T-helper 2 cell (primary cell): ENCODE measurements at places on chromosomes 2 and 18.
A peak's percentile ranks its signal among the peaks of the same experiment; 100 is the strongest.

DNA sequence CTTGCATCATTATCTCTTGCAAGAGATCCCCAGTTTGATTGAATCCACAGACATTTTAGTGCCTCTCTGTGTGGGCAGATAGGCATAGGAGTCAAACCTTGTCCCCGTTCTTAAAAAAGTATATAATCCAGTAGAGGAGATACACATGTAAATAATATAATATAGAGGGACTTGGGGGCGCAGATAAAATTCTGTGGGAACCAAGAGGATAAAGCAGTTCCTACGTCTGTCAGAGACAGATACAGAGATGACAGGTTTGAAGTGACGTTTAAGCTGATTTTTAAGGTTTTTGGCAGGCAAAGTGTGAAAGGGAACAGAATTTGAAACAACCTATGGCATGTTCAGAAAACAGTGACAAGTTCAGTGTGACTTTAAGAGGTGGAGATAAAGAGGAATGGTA is 63.1 kb downstream of the CAB39 start:
- DNase-seq = no peak

DNA sequence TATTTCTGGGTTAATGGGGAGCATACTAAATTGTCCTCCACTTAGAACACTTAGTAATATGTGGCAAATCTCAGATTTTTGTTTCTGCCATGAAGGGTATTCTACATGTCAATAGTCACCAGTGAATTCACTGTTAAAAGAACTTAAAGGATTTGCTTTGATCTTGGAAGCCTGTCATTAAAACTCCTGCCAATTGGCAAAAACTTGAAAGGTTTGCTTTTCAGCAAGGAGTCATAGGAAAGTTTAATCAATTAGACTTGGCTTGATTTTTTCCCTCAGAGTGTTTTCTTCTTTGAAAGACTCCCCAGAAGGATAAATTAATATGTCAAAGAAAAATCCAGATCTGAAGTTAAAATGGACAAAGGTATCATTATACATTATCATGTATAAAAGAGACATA is 671.9 kb upstream of the PKDCC start:
- no peak for DNase-seq

DNA sequence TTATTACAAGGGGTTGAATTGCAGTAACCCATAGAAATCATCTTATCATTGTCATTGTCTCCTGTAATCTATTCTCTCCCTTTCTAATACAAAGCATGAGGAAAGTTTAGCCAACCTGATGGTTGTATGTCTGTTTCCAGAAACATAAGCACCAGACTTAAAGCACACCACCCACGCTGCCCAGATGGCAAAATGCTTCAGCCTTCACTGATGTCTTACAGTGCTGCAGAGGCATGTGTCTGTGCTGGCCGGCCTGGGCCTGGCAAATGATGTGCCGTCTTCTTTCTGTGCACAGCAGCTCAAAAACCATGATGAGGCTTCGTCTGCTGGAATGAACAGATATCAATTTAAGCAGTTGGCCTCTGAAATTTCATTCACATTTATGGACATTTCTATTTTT is 443.0 kb upstream of the RGPD4 start:
- DNase-seq = no peak

- DNase-seq = no peak
These were observed 25.6 kb downstream of the GCA start for GRCh38 chr2:162369551-162369950.

- no peak for DNase-seq
These were observed 3.3 kb upstream of the WNT6 start for GRCh38 chr2:218856167-218856895.

DNA sequence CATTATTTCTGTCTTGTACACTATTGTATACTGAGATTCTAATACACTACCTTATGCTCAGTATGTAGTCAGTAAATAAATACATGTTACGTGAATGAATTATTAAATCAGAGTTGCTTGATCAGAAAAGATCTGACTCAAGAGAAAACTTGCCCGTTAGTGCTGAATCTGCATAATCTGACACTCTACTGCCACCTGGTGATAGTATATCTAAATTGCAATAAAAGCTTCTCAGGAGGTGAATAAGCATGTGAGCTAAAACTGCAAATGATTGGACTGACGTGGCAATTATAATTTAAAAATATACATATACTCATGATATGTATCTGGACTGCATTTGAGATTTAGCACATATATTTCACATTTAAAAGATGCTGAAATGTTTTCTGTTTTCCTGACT is 70.4 kb downstream of the KIAA1328 start:
- no peak for DNase-seq

DNA sequence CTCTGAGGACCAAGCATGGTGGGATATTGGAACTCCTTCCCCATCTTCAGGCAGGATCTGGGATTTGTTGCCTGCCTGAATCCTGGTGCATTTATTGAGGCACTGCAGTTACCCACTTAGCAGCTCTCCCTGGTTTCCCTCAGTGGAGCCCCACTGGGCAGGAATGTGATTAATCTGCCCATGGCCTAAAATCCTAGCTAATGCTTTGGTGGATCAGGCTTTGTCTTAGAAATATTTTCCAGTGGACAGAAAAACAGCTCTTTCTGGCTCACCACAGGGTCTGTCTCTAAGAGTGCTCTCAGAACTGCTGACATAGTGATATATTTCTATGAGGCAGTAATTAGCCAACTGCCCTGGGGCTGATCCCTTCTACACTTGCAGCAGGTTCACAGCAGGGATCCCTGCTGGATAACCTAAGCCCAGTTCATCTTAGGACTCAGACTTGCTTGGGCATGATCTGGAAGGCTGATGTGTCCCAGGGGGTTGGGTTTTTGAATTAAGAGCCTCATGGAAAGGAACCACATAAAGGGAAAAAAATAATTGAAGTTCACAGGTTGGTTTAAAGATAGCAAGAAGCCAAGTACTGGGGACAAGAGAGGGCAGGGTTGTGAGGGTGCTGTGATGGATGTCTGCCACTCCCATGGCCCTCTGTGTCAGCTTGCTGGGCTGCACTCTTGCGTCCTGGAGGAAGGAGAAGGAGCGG is 44.3 kb upstream of the ZDBF2 start:
- DNase-seq = no peak

- no peak for DNase-seq
These were observed 500.5 kb upstream of the SYT4 start for GRCh38 chr18:43777636-43778304.

- no peak for DNase-seq
These were observed 65.9 kb upstream of the SH3RF3 start for GRCh38 chr2:109062859-109063700.

GRCh38 chr2:55519938-55520885 is 694 bp downstream of the CFAP36 start:
- peak; percentile 37 for DNase-seq

DNA sequence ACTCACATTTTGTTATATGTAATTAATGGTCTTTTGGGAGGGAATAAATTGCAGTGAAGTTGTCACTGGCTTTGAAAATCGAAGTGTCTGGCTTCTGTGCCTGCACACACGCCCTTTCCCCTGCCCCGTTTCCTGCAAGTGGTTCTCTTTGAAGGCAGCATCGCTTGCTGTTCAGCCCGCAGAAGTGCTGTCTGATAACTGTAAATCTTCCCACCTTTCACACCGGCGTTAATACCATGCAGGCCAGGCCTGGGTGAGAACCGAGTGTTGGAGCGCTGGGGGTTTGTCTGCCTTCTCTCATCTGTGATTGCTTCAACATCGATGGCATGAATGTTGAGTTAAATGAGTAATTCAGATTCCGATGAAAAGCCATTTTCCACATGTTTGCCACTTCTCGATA is 37.9 kb upstream of the RPL31 start:
- no peak for DNase-seq

DNA sequence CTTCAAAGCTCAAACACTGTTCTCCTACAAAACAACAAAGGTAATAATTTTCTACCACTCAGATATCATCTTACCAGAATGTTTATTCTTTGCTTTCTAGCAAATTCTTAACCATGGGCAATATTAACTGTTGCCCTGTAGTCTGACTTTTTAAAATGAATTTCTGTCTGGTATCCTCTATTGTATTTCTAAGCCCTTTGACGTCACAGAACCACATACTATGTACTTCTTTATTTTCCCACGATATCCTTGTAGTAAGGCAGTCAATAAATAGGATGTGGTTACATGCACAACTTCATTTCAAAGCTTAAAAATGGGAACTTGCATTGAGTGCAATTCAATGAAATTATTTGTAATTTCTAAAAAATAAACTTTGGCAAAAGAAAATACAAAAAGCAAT is 58.7 kb downstream of the THADA start:
- DNase-seq = no peak

DNA sequence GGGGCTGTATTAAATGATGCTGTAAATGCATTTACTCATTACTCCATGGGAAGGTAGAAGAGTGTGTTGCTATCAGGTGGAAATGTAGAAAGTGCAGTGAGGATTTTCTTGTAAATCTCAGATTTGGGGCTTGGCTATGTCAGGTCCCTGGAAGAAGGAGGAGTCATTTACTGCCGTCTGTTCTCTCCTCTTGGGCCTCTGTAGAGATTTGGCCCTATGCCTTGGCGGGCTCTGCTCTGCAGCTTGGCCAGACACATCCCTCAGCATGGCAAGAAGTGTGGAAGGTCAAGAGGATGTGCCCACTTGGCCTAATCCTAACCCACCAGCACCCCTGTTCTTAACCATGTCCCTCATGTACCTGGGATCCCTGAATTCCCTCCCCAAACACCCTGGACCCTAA is 6.7 kb downstream of the IL1R1 start:
- DNase-seq = no peak

- no peak for DNase-seq
These were observed 71.1 kb downstream of the TDRD15 start for GRCh38 chr2:21194858-21195271.

GRCh38 chr2:177740700-177741099 is 331.9 kb downstream of the PDE11A start:
- DNase-seq = no peak

DNA sequence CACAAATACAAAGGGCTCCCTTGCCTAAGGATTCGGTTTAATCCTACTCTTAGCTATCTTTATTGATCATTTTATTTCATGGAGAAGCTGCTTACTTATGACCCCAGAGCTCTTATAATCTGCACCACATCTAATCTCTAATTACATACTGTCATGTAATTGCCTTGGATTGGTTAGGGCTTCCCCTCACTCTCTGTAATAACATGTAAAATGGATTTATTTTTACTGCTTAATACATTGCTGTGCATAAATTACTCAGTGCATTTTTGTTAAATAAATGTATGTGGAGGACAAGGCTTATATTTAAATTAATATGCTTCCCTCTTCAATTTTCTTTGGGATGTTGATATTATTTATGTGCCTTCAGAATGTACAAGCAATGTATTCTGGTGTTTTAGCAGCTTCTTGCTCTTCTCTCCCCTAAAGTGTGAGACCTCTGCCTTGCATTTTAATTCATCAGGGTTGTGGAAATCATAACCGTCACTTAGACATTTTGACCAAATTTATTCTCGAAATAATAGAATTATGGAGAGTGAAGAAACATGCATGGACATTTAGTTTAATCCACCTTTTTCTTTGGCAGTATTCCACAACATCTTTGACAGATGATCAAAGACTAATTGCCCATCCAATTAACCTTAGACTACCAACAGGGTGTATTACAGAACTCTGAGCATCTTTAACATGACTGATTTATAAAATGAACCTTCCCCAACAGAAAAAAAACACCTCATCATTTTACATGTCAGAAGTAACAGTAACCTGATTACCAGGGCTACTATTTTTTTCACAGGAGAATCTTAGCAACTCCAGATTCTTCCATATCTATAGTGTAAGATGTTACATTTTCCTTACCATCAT is 692.6 kb downstream of the LRRTM4 start:
- DNase-seq = no peak

- no peak for DNase-seq
These were observed 930.3 kb downstream of the SUCLG1 start for GRCh38 chr2:83528767-83529166.

GRCh38 chr2:17646081-17646554 is 105.6 kb downstream of the VSNL1 start:
- DNase-seq = no peak

- no peak for DNase-seq
These were observed 45.5 kb downstream of the FSHR start for GRCh38 chr2:49108851-49109250.

DNA sequence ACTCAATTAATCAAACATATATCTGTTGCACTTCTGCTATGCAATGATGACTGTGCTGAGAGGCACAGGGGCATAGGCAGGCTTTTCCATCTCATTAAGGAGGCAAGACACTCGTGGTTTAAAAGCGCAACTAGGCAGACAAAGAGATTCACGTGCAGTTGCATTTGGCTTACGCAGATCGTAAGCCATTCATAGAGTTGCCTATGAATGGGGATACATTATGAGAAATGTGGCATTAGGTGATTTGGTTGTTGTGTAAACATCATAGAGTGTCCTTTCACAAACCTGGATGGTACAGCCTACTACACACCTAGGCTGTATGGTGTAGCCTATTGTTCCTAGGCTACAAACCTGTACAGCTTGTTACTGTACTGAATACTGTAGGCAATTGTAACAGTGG is 284.7 kb downstream of the DCC start:
- DNase-seq = no peak

DNA sequence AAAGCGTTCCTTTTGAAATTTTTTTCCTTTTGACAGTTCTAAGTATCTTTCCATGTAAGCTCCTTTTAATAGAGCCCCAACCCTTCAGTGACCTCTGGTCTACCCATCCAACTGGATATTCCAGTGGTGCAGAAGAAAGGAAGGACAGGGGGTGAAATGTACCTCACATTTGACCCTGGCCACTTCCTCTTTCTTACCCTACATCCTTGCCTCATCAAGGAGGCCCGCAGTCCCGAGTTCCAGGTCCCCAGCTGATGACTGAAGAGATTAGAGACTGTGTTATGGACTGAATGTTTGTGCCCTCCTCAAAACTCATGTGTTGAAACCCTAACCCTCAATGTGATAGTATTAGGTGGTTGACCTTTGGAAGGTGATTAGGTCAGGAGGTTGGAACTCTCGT is 158.1 kb downstream of the RBM43 start:
- DNase-seq = no peak

- no peak for DNase-seq
These were observed 49.1 kb downstream of the LRPPRC start for GRCh38 chr2:43946685-43947084.

- no peak for DNase-seq
These were observed 195.6 kb downstream of the TMX3 start for GRCh38 chr18:68519336-68519735.

DNA sequence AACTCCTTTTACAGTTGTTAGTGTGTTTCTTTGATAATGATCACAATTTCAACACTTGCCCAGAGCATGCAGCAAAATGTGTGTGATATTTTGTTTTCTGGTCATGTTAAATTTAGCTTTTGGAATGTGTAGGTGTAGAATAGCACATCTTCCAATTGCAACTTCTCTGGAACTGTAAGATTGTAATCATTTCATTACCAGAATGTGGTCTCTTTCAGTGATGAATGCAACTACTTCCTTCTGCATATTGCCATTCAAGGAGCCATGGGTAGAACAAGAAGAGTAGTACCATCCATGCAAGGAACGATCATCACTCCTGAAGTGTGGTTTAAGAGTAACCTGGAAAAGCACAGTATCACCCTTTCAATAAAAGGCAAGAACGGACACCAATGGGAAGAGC is 548.8 kb upstream of the ZNF804A start:
- no peak for DNase-seq
